Anterior cingulate cortex (tissue), 58 donors: ENCODE measurements at places on chromosomes 11 and 22.

DNA sequence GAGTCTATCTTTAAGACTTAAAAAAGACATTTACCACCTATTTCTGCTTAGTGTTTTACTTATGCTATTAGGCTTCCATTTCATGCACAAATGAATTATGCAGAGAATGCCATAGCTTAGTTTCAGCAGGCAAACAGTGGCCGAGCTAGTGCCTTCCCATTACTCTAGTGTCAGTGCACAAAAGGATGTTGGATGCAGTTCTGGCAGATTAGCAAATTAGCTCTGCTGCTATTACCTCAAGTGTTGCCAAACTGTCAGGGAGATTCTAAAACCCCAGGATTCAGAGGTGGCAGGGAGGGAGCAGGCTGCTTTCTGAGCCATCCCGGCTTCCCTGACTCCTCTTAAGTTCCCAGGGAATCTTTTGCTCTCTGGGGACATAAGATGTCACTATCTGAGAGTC, 209.4 kb upstream of the NCAM1 start:
- DNase-seq = no peak

GRCh38 chr11:46275964-46276641, 1.4 kb upstream of the CREB3L1 start:
- no peak for DNase-seq

- DNase-seq = no peak
Observed at GRCh38 chr11:92257536-92257935, 32.9 kb downstream of the FAT3 start.

DNA sequence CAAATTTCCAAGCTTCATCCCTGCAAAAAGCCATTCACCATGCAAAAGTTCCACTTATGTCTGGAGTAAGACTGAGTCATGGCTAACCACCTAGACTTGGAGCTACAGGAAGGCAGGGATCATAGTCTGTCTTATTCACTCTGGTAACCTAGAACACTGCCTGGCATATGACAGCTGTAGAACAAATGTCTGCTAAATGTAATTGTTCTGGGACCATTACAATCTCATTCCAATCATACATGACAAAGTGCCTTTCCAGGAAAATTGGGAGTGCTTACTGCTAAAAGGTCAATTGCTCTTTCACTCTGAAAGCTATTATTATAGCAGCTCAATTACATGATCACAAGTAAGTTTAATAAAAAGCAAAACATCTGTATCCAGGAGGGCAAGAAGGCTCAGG, 99.1 kb upstream of the CHRM4 start:
- DNase-seq = no peak

DNA sequence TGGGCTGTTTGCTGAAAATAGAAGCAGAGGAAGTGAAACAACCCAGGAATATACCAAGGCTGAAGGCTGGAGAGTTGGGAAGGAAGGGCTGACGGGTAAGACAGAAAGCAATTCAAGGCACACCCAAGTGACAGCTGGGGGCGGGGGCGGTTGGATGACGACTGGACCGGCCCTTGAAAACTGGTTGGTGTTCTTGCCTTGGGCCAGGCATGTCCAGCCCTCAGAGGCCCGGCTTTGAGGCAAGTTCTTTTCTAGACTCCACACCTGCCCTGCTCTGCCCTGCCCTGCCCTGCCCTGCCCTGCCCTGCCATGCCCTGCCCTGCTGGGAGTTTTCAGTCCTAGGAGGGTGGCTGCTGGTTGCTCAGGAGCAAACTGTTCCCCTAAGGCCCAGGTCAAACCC, 34.2 kb upstream of the CACNG2 start:
- no peak for DNase-seq

GRCh38 chr11:120863359-120863758, 160.5 kb upstream of the TBCEL start:
- DNase-seq = no peak

DNA sequence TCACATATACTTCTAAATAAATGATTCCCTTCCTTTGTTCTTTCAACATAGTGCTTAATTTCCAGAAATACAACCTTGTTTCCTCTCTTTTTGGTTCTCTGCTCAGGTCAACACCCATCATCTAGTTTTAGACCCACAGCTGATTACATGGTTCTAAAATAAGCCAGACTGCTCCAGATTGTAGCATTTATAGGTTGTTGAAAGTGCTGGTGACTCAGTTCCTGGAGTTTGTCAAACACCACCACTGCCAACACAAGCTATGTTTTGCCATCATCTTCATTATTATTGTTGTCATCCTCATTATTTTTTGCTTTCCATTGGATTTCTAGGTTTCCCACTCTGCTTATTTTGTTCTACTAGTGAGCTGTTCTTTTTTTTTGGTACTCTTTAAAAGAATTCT, 22.3 kb upstream of the MMP20 start:
- no peak for DNase-seq

DNA sequence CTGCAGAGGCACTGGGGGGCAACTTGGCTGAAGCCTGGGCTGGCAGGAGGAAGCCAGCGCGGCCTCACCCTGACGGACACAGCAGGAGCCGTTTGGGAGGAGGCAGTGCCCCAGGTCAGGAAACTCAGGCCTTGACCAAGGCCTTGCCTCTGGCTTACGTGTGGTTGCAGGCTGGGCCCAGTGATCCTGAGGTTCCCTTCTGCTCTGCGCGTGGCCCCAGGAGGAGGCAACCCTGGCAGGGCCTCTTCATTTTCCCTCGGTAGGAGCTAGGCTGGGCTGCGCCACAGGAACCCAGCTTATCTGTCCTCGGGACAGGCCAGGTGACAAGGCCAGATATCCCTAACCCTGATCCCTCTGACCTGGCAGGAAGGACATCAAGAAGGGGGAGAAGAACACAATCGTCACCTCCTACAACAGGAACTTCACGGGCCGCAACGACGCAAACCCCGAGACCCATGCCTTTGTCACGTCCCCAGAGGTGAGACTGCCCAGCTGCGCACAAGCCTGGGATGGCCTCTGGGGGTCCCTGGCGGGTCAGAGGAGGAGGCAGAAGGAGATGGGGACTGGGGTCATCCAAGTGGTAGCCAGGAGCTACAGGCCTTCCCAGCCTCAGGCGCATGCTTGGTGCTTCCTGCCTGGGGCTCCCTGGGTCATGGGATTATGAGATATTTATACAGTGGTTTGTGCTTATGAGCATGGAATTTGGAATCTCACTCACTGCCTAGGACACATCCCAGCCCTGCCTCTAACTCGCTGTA, 20.6 kb downstream of the POLR3H start:
- DNase-seq = no peak

GRCh38 chr22:42625416-42625815, 10.7 kb upstream of the POLDIP3 start:
- DNase-seq = no peak

- no peak for DNase-seq
Observed at GRCh38 chr11:44825058-44825785, 98.5 kb downstream of the TSPAN18 start.

DNA sequence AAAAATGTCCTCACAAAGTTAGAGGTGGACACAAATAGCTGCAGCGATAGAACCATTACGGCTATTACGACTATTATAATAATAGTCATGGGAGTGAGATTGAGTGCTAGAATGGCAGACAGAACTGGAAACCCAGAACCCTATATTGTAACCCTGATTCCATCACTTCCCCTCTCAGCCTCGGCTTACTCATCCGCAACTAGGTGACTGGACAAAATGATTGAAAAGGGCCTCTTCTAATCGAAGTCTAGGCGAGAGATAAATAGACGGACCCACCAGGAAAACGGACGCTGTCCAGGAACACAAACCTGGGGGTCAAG, 629 bp downstream of the PSMA1 start:
- DNase-seq = no peak

DNA sequence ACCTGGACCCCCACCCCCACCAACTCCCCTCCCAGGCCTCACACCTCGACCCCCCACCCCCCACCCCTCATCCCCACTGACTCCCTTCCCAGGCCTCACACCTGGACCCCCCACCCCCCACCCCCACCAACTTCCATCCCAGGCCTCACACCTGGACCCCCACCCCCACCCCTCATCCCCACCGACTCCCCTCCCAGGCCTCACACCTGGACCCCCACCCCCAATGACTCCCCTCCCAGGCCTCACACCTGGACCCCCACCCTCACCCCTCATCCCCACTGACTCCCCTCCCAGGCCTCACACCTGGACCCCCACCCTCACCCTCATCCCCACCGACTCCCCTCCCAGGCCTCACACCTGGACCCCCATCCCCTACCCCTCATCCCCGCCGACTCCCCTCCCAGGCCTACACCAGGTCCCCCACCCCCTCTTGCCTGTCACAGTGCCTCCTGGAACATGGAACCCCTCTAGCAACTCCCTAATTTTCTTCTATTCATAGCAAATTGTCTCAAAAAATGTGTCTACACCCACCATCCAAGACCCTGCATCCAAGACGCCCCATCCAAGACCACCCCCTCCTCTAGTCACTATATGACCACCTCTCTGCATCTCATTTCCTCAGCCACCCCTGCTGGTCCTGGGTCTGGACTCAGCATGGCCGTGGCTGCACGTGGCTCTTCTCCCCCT, 36.9 kb upstream of the BRSK2 start:
- DNase-seq = no peak

GRCh38 chr11:123392431-123392830, 37.6 kb upstream of the GRAMD1B start:
- no peak for DNase-seq

DNA sequence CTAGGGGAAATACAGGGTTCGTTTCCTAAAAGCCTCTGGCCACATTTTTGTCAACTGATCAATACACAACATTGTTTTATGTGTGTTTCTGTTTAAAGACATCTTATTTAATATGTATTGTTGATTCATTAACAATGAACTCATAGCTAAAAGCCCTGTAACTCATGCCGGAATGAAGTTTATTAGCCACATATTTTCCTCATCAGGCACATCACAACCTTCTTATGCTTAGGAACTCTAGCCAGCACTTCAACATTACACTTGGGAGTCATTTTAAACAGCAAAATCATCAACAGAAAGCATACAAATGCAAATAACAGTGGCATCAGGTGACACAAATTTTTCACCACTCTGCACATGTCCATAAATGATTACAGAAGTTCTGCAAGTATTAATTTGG, 15.1 kb upstream of the BLID start:
- DNase-seq = no peak

DNA sequence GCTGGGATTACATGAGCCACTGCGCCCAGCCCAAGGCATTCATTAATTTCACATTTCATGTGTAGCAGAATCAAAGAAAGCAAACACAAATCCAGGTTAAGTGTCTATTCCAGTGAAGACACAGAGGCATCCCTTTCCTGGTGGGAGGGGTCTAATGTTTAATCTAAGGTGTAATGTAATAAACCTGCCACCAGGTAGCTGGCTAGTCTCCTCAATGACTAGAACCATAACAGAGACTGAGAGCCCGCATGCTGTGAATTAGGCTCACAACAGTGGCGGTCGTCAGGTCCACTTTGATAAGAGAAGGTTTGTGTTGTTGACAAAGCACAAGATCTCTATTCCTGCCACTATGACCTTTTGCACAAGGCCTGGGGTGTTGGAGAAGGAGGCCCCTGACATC, 64.2 kb upstream of the ADA2 start:
- DNase-seq = no peak

DNA sequence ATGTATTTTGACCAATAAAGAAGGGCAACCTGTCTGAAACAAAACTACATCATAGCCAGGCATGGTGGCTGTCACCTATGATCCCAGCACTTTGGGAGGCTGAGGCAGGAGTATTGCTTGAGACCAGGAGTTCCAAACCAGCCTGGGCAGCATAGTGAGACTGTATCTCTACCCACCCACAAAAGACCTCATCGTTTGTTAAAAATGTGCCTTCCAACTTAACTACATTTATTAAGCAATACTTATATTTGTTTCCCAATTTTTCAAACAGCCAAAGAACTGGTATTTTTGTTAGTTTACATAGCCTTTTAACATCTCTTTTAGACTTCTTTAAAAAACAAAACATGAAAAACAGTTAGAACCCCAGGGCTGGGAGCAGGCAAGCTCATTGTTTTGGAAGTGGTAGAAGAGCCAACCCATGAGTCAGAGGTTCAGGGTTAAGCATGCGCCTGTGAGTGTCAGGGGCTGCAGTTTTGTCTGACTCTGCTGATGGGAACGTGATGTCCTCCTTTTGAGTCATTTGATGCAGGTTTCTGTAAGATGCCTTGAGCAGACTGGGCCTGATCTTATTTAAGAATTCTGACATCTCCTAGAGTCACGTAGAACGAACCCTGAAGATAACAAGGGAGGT, 53.9 kb upstream of the CRTAM start:
- no peak for DNase-seq

GRCh38 chr22:35119494-35119893, 53.5 kb downstream of the ISX start:
- DNase-seq = no peak

DNA sequence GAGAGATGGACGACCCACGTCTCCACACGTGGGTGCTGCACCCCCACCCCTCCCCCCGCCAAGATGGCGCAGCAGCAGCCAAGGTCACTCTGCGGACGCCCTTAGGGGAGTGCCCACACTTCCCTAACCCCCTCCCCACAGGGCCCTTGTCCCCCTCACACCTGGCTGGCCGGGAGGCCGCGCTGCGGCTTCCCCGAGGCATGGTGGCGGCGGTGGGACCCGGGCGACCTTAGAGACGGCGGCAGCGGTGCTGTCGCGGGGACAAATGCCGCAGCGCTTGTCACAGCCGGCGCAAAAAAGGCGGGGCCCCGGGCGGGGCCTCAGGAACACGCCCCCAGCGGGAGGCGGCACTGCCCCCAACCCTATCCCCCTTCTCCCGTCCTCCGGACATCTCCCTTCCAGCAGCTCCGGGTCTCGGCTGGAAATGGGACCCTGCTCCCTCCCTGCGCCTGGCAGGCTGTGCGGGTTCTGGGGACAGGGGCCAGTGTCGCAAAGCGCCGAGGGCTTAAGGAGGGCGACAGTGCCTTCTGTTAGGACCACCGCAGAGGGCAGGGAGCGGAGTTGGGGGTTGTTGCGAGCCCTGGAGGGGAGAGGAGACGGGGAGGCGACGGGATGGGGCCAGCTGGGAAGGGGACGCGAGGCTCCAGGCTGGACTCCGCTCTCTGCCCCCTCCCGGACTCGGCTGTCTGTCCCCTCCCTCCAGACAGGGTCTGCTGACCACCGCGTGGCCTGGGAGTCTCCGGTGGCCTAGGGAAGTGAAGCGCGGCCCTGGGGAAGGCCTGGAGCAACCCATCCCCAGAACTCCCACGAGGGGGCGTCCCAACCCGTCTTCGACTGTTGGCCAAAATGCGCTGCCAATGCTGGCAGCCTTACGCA, at the start of gene CHCHD10:
TSS of gene CHCHD10 (minus strand) at position 300 of the 876 bp plus-strand sequence. CDS start at position 202, 98 bp downstream.
- DNase-seq = peak; percentile 81
